Stimulated activated CD8-positive, alpha-beta memory T cell treated with anti-CD3 and anti-CD28 coated beads, Interleukin-7, amount 100 ng/mL, for 48 hours (primary cell): ENCODE measurements at places on chromosomes 6 and 20.

DNA sequence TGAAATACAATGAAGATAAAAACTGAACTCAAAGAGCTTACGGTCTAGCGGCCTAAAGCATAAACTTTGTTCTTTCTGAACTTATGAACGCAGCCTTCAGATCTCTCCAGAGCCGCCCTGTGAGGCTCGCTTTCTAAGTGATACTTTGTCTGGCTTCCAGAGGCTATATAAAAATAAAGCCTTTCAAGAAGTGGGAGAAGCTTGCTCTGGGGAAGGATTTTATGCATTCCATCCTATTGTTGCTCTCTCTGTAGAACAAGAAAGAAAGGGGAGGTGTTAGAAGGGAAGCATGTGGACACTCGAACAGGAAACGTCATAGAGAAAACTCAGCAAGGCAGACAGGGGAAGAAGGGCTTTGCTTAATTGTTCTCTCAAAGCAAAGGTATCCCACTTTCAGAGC is 77.0 kb downstream of the TBX18 start:
- no peak for DNase-seq

- DNase-seq: no peak
These were observed 76.0 kb downstream of the ADTRP start for GRCh38 chr6:11702500-11703130.

- DNase-seq: no peak
These were observed 64.5 kb downstream of the REPS1 start for GRCh38 chr6:138923561-138923960.

DNA sequence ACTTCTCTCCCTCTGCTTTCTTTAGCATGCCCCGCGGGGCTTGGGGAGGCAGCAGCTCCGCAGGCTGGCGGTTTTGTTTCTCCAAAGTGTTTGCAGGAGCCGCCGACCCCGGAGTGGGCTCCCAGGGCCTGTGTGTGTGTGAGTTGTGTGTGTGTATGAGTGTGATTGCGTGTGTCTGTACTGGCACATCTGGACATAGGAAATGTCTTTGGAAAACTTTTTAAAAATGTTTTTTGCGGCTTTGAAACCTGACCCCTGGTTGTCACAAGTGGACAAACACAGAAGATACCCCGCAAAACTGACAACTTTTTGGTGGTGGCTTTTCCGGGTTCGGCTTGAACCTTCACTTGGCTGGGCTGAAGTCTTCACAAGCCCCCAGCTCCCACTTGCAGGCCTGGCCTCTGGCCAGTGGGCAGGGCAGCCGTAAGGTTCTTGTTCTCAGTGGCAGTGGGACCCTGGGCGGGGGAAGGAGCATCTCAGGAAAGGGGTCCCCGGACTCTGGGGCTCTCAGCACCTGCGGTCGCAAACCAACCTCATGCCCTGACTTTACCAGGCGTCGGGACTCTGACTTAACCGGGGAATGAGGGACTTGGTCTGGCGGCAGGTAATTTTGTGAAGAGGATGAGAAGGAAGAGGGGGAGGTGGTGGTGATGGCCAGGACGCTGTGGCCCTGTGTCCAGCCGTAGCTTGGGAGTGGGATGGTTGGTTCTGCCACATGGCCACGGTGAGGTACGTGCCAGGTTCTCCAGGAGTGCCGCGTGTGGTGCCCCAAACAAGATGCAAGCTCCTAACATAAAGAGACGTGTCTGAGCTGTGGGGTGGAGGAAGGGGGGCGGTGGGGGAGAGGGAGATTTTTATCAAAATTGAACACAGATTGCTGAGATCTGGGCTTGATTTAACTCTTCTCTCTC is 619 bp downstream of the DAAM2 start:
- no peak for DNase-seq

DNA sequence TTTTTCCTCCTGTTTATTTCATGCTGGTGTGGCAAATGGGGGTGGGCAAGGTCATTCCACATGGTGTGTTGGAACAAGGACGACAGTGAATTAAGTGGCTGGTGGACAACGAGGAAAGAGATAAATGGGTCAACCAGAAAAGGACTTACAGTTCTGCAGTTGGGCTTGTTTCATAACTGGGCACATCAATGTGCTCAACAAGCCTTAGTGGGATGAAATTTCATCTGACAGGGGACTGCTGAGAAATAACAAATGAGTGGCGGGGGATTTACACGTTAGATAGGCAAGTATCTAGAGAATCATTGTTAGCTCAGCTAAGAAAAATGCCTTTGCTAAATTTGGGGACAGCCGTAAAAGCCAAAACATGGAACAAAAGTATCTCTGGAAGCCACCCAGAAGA is 163.6 kb downstream of the NRN1 start:
- no peak for DNase-seq

GRCh38 chr6:18211338-18211737 is 53.0 kb downstream of the DEK start:
- DNase-seq: no peak

DNA sequence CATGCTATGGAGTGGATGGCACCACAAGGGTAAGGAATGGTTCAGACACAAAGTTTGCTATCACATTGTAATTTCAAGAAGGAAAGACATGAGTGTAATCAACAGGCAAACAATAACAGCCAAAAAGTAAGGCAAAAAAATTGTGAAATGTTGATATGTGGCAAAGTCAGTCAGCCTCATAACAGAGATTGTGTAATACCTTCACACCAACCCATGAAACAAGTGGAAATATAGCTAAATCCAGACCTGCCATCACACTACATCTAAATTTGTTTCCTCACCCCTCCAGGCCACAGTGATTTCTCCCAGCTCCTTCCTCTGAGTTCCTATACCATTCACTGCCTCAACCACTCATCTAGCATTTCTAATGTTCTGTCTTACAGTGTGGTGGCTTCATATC is 37.3 kb downstream of the SIM1 start:
- no peak for DNase-seq

DNA sequence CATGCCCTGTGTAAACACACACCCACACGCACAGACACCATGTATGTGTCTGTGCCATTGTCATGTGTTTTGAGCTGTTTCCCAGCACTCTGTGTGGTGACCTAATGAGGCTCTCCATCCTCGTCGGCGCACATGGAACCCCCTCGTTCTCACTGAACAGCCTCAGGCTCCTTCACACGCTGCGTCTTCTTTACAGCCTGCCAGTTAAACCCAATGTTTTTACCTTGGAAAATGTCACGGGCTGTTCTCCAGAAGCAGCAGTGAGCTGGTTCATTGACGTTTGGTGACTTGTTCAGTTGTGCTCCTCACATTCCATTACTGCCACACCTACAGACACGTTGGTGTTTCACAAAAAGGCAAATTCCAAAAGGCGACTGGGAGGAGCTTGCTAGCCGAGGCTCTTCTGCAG is 201.0 kb upstream of the FOXQ1 start:
- DNase-seq: no peak

DNA sequence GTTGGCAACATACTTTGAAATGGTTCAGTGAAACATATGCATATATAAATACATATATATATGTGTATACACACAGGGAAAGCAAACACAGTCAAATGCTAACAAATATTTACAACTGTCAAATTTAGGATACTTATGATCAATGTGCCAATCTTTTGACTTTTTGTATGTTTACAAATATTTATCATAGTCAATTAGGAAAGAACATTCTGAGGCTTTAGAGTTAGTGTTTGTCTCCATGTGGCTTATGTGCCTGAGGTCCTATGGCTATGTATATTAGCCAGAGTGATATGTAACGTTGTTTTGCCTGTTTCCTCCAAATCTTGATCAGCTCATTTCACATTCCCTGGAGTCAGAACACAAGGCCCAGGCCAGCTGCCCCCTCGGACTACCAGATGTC is 126.5 kb upstream of the MAN1A1 start:
- no peak for DNase-seq

- DNase-seq: no peak
These were observed 15.0 kb upstream of the AKIRIN2 start for GRCh38 chr6:87716928-87717614.

GRCh38 chr20:15756002-15756753 is 817.1 kb downstream of the KIF16B start:
- DNase-seq: no peak

GRCh38 chr20:22492497-22492896 is 91.9 kb downstream of the FOXA2 start:
- DNase-seq: no peak

DNA sequence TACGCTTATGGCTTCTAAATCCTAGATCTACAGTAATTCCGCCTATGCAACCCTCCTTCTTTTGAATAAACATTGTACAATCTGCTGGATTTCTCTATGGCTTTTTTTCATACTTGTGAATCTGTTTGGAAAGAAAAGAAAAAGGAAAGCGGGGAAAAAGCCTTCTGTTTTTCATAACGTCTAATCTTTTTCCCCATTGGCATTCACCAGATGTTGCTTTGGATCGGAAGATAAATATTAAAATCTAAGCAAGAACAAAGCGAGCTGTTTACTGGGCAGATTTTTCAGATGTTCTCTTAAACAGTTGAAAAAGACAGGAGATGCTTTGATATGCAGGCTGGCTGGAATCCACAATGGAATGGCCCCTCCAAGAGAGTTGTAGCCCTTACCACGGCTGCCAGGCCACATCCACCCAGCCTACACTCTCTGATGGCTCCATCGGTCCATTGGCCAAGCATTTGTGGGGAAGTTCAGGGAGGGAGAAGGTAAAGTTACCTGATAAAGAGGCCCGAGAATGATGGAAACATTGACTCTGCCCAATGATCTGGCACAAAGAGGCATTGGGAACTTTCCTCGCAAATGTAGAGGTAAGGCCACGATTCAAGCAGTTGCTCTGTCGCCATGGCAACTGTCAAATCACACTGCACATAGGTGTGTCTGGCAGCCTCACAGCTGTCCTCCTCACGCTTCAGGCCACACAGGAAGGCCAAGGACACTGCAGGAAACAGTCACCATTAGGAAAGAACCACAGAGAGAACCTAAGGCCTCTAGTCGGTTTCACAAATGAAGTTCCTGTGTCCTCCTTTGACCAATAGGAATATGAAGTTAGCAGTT is 70.3 kb downstream of the PKHD1 start:
- DNase-seq: no peak

- no peak for DNase-seq
These were observed 24.9 kb downstream of the HCRTR2 start for GRCh38 chr6:55199239-55199638.

DNA sequence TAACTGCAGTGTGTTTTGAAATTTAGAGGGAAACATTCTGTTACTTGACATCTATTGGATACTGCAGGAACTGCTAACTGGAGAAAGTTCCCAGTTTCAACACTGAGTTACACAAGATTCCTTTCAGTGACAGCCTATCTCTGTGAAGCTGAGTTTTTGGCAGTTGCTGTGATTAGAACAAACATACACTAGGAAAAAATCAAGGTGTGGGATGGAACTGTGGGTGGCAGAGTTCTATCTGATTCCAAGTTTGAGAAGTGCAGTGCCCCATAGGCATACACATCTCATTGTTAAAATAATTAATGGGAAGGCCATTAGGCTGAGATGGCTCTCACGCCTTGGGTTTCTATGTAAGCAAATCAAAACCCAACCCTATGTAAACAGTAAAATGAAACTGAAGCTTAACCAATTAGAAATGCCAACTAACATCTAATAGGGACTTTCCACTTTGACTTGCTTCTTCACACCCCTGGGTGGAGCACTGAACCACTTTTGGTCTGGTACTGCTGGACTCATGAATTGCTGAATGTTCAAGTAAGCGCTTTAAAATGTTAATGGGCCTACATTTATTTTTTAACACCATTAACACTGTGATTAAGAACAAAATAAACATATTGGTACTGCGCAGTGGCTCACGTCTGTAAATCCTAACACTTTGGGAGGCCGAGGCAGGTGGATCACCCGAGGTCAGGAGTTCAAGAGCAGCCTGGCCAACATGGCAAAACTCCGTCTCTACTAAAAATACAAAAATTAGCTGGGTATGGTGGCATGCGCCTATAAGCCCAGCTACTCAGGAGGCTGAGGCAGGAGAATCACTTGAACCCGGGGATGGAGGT is 55.2 kb upstream of the TBC1D7 start:
- DNase-seq: no peak

GRCh38 chr6:3211681-3212080 is 15.8 kb downstream of the TUBB2B start:
- no peak for DNase-seq

GRCh38 chr20:34581341-34582184 is 23.0 kb downstream of the MAP1LC3A start:
- DNase-seq: no peak

DNA sequence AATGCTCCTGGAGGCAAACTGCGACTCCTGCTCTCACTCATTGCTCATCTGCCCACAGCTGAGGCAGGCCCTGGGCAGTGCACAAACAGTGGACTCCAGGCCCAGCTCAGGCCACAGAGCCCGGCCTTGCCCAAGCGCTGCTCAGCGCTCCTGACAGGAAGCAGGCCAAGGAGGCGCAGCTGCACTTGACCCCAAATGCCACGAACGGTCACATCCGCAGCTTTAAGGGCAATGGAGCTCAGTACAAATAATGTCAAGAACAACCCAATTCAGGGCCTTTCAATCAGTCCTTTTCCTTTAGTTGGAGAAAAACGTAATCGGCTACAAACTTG is 33.8 kb downstream of the RRBP1 start:
- DNase-seq: no peak

GRCh38 chr20:60573003-60573680 is 614.9 kb downstream of the CDH26 start:
- no peak for DNase-seq

- no peak for DNase-seq
These were observed 897.4 kb upstream of the CITED2 start for GRCh38 chr6:140271759-140272377.

DNA sequence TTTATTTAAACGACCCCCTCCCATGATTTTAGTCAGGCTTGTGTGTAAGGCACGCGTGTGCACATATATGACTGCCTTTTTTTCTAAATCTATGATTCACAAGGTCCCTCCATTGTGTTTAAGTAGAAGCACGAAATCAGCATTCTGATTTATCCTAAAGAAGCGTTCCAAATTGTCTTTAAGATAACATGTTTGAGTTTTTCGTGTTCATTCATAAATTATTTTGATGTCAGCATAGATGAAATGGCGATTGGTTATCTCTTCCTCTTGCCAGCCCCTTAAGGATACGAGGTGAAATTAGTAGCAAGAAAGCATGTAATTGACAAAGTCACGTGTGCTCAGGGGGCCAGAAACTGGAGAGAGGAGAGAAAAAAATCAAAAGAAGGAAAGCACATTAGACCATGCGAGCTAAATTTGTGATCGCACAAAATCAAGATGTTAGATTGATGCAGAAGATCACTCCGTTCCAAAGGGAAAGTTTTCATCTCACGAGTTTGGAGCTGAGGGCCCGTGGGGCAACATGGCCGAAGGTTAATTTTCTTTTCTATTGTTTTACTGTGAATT is at the start of gene LIN28B:
Gene LIN28B, plus strand, starts transcription at position 377 of the 564 bp plus-strand sequence. Its CDS starts 144 bp downstream, at position 521.
- DNase-seq: no peak

- DNase-seq: no peak
These were observed 15.2 kb downstream of the TMEM200A start for GRCh38 chr6:130381012-130381411.

DNA sequence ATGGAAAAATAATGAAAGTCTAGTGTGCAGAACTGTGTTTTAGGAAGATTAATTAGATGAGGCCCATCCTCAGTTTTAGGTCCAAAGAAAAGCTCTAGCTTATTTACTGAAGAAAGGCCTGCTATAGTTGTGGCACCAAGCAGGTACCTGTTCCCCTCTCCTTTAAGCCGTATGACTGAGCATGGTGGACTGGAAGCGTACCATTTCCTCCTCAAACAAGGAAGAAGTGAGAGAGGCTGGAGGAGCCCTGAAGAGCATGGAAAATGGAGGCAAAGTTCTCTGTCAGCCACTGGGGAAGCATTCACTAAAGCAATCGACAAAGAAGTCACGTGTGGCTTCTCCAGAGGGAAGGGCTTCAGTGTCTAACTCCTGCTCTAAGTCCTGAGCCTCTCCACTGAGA is 100.2 kb downstream of the MAN1A1 start:
- DNase-seq: no peak

GRCh38 chr6:105483492-105483891 is 80.6 kb upstream of the PREP start:
- no peak for DNase-seq

- DNase-seq: no peak
These were observed 136.0 kb downstream of the MTHFD1L start for GRCh38 chr6:151001387-151002056.
